ENCODE measurements at places on chromosomes 11 and 22.

- DNase-seq, result no peak
Measured at GRCh38 chr11:119519796-119520195, 96.8 kb upstream of the THY1 start.

DNA sequence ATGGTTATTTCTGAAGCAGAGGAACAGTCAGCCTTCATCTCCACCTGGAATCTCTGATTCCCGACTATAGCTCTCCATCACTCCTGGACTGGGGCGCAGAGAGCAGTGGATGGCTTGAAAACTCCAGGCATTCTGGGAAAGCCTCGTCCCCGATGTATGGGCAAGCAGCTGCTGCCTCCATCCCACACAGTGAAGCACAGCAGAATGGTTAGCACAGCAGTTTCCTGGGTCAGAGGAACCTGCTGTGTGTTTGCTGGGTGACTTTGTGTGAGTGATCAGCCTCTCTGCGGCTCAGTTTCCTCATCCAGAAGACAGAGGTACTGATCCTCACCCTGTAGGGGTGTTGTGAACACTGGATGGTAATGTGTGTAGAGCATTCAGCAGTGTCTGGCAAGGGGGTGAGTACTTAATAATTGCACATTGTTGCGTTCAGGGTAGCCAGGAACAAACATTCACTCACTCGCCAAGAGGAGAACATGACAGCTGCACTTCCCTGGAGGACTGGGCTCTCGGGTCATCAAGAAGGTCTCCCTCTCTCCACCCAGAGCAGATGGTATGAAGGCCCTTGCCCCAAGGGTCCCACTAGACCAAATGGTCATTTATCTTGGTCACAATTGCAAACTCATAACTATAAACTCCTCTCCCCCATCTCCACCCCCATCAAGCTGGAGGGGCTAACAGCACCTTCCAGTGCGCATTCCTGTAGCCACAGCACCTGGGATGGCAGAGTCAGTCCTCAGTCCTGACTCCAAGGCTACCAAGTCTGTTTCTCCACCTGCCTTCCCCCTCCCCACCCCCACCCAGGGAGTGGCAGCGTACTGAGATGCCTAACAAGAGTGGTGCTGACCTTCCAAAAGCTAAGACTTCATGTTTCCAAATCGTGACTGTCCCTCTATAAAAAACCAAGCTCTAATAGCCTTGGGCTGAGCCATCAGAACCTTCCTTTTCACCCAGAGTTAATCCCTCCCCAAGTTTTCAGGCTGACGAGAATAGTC is 1.5 kb upstream of the CHST1 start:
- DNase-seq, result no peak

DNA sequence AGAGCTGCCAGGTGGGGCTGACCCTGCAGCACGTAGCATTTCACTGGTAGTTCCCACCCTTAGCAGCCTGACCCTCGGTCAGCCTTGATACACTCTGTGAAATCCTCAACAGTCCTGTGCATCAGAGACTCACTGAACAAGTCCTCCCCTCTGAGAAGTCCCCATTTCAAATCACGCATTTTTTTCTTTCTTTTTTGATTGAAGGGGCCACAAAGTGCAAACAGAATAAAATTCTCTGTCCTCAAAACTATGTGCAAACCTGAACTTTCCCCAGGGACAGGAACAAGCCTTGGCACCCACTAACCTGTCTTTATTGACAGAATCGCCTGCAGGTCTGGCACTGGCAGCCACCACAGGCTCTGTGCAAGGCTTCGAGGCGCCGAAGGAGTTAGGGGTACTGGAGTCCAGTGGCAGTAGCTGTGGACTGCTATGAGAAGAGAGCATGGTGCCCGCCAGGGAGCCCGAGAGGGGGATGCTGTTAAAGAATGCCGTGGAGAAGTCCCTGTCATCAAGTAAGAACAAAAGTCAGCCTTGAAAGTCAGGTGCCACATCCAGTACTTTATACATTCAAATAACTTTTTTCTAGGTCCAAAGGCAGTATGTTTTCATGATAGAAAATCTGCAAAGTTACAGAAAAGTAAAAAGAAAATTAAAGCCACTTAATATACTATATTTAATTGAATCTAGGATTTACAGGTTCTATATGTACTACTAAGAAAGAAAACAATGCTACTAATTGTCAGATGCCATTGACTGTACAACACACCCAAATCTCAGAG is 53.8 kb downstream of the HIRA start:
- DNase-seq, result no peak

GRCh38 chr22:37916311-37916710 is 10.2 kb downstream of the MICALL1 start:
- no peak for DNase-seq

DNA sequence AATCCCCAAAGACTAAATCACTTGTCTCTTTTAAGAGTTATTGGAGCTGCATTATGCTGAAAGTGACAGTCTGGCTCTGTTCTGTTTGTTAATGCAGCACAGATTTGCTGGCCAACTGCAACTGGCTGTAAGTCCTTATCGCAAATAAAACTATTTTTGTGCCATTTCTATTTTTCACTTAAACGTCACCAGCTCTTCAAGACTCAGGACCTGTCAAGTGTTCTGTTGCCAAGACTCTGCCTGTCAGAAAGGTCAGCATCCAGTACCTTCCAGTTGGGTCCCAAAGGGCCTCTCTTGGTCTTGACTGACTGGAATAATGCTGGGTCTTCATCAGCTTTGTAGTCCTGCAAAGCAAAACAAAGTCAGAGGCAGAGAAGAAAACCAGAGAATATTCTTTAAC is 45.6 kb downstream of the PITPNB start:
- no peak for DNase-seq

GRCh38 chr11:69525516-69526452 is 44.3 kb downstream of the LINC01488 start:
- DNase-seq, result no peak

DNA sequence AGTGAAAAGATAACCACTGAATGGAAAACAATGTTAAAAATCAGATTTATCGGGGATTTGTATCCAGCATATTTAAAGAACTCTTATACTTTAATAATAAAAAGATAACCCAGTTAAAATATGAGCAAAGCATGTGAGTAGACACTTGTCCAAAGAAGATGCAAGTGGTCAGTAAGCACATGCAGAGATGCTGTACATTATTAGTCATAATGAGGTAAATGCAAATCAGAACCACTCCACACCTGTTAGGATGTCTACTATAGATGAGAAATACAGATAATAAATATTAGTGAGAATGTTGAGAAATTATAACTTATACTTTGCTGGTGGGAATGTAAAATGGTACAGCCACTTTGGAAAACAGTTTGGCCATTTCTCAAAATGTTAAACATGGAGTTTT is 28.0 kb downstream of the QSER1 start:
- no peak for DNase-seq

DNA sequence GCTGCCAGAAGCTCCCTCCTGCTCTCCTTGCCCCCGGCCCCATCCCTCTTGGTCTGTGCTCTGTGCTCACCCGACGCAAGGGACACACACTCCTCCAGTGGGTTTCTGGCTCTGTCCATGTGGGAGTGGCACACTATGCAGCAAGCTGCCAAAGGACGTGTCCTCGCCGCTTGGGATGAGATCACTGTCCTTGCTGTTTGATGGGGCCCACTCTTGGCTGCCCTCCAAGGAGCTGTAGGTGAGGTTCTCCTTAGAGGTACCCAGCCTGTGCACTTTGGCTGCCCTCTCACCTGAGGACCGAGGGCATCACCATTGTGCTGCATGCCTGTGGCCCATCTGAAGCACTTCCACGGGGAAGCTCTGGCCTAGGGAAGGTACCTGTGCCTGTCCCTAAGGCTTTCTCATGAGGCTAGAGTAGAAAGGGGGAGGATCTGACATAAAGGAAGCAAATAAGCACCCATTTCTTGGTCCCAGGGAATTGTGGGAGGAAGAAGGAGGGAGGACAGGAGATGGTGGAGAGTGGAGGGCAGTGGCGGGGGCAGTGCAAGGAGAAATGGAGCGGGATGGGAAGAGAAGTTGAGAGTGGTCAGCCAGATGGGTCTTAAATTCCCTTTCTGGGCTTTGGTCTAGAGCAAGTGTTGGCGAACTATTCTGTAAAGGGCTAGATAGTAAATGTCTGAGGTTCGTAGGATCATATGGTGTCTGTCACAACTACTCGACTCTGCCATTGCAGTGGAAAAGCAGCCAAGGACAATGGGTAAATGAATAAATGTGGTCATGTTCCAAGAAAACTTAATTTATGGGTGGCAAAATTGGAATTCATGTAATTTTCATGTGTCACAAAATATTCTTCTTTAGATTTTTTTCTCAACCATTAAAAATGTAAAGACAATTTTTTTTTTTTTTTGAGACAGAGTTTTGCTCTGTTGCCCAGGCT is 47.0 kb upstream of the AMPD3 start:
- no peak for DNase-seq

DNA sequence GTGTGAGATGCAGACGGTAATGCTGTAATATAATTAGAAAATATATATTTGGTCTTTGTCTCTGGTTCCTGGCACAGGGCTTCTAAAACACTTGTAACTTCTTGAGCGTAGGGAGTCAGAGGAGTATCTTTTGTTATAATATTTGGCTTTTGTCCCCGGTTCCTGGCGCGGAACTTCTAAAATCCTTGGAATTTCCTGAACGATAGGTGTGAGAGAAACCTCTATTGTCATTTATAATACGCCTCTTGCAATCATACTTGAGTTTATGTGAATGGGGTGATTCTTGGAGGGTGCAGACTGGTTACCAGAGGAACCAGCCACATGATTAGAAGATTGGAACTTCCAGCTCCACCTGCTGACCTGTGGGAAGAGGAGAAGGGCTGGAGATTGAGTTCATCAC is 54.1 kb upstream of the ZBED5 start:
- no peak for DNase-seq

GRCh38 chr22:31618471-31619176 is 43.4 kb downstream of the PISD start:
- DNase-seq, result no peak
